Hematopoietic multipotent progenitor cell treated with erythropoietin and hydrocortisone succinate and interleukin-3 and kit ligand, for 4 days (in vitro differentiated cells): ENCODE measurements at places on chromosomes 5 and 9.
A peak's percentile ranks its signal among the peaks of the same experiment; 100 is the strongest.

DNA sequence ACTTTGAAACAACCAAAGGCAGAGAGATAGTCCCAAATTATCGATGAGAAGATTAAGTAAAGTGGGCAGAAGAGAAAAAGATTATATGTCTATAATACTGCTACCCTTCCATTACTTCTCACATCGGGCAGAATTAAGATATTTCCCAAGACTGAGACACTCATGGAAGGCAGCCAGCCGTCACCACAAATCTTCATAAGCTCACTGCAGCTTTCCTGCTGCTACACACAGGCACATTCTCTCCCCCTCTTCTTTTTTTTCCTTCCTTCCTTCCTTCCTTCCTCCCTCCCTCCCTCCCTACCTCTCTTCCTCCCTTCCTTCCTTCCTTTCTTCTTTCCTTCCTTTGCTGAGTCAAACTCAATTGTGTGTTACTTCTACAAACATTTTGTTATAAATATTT, 58.7 kb upstream of the SPATA31C2 start:
- peak; percentile 50 for DNase-seq

GRCh38 chr5:14373685-14374084, 207.9 kb upstream of the OTULINL start:
- no peak for DNase-seq

GRCh38 chr9:73151653-73152542, at the start of gene ANXA1:
Gene ANXA1 (plus strand): TSS chr9:73151865. CDS start chr9:73158536, 6,671 bp downstream.
- peak; percentile 86 for DNase-seq

GRCh38 chr9:134061688-134062371, 6.0 kb downstream of the BRD3 start:
- no peak for DNase-seq

GRCh38 chr5:157004893-157005551, 42.0 kb upstream of the TIMD4 start:
- no peak for DNase-seq

- no peak for DNase-seq
These were observed 270.4 kb downstream of the MED10 start for GRCh38 chr5:6107675-6108539.

GRCh38 chr9:15936306-15936921, 383.6 kb downstream of the CCDC171 start:
- no peak for DNase-seq

GRCh38 chr5:102290004-102290403, 6.1 kb downstream of the SLCO4C1 start:
- DNase-seq = peak; percentile 47

DNA sequence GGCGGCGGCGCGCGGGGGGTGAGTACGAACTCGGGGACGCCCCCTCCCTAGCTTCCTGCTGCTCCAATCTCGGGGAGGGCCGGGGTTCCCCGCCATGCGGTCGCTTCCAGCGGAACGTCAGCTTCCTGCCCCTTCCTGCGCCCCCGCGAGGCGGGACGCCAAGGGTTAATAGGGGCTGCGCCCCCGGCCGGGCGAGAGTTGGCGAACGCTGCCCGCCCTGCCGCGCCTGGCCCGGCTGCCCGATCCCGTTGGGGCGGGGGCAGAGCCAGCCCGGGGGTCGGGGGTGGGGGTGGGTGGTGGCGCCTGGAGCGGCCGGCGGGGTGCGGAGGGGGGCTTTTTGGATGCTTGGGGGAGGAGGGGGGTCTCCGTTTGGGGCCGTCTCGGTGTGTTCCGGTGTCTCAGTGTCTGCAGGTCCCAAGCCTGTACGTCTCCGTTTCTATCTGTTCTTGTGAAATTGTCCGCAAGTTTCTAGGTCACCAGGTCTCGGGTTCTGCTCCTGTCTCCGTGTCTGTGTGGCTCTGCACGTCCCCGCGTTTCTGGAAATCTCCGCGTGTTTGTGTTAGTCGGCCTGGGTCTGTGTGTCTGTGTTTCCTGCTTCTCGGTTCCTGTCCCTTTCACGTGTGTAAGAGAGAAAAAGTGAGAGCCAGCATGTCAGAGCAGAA, 789 bp downstream of the COL27A1 start:
- peak; percentile 38 for DNase-seq

DNA sequence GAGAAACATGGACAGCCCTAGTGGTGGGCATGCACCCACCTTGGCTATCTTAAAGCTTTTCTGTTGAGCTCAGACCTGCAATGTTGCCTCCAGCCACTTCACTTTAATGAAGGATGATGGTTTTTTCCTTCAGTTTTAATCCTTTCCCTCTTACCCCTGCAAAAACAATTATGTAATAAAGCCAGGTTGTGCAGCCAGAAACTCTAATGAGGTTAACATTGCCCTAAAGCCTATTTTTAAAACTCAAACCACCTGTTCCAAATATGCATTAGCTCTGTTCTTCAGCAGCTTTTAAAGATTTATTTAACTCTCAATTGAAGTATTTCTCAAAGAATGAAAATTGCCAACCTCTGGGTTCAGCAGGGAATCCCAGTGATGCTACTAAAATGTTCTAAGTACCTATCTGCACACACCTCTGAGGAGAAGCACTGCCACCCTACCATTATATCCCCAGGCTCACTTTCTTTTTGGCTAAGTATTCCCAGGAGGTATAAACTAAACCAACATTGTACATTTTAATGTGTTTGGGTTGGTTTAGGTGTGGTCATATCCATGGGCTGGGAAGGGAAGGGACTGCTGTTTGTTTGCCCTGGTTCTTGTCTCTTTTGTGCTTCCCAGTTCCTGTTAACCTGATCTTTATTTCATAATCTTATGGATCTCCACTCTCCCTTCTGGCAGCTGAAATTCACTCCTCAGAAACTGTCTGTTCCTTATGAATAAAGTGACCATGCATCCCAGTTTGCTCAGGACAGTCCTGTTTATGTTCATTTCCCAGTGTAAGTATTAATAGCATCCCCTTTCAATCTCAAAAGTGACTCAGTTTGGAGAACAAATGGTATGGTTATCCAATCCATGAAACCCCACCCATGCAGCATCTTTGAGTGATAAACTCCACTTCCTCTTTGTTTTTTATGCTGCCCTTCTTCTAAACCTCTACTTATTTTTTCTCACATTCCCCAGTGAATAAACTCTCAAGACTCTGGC, 251.7 kb downstream of the RAB3C start:
- DNase-seq = peak; percentile 32

GRCh38 chr5:167259806-167260205, 1031.6 kb upstream of the WWC1 start:
- DNase-seq = no peak
